Hippocampal formation (tissue), 2 donors: ENCODE measurements at places on chromosomes 5 and 9.
A peak's percentile ranks its signal among the peaks of the same experiment; 100 is the strongest.

DNA sequence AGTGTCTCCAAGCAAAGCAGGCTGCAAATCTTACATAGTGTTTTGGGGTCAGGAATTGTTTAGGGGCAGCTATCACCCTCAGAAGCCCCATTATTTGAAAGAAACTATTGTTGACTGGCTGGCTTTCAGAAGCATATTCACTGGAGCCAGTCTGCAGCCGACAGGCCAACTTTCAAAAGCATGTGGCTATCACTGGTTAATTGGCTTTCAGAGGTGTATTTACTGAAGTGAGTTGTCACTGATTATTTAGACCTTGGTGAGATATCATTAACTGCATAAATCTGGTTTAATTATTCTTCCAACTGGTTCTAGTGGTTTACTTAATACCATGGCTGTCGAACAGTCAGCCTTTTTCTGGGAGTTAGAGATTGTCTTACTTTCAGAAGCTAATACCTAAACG, 247.0 kb downstream of the CWC27 start:
- no peak for DNase-seq

- no peak for DNase-seq
Measured at GRCh38 chr9:115522912-115523311, 405.0 kb upstream of the TNC start.

DNA sequence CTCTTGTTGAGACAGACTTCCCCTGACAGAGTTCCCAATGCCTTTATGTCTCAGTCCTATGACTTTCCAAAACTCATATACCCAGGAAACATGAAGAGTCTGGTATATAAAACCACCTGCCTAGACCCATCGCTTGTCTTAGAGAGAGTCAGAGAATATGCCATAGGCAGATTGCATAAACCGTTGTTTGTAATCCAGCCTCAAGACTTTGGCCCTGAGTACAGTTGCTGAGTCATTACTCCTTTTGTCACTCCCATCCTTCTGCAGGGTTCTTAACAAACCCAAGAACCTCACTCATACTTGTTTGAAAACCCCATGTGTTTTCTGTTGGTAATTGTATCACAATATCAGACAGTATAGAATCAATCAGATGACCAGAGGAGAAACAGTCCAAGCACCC, 616.3 kb downstream of the SLCO4C1 start:
- no peak for DNase-seq

GRCh38 chr9:95696701-95697100, 178.8 kb upstream of the ERCC6L2 start:
- no peak for DNase-seq

DNA sequence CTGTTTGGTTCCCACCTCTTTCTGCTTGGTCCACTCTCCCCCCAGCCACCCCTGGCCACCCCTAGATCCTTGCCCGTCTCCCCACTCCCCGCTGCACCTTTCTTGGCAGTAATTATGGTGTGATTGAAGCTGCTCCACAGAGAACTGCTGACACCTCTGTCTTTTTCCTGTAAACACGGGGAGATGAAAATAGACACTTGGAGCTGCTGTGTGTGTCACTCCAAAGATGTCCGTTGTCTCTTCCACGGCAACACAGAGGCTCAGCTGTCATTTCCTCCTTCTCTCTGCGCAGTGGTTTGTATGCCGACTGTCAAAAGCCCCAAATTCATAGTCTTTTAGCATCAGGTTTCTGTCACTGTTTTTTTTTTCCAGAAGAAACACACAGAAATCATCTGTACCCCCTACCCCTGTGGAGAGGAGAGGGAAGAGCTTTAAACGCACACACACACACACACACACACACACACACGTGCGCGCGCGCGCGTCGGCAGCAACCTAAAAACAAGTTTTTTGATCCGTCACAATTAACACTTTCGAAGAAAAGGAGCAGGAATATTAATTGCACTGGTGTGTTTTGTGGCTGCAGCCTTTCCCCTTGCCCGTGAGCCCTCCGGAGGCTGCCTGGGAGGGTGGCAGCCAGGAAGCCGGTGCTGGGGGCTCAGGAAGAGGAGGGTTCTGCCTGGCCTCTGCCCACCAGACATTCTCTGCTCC, 39.8 kb downstream of the ASS1 start:
- no peak for DNase-seq

DNA sequence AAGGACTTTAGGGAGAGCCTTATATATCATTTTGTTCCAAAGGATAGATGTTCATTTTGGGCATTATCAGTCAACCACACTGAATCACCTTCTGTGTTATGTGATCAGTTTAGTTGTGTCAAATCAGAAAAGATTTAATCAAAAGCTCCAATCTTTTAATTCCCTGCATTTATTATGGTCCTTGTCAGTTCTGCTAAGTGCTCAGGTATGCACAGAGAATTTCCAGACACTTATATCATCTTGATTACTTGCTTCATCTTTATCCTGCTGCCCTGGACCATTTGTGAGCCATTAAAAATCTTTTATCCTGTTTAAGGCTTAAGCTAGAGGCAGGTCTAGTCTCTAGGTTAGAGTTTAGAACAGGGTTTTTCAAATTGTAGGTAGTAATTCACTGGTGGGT, 179.1 kb downstream of the CWC27 start:
- no peak for DNase-seq

DNA sequence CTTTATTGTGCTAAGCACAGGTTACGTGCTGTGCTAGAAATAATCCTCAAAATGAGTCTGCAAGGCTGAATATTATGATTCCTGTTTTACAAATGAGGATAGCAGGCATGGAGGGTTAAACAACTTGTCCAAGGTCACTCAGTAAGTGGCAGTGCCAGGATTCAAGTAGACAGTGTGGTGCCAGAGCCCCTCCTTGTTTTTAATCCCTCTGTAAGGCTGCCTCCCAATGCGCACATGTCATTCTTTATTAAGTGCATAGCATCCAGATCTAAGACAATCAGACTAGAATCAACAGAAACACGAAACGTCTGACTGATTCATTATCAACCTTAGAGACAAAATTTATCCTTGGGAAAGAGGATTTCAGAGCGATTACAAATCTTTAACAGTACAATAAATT, 199.6 kb downstream of the SMARCA2 start:
- no peak for DNase-seq

DNA sequence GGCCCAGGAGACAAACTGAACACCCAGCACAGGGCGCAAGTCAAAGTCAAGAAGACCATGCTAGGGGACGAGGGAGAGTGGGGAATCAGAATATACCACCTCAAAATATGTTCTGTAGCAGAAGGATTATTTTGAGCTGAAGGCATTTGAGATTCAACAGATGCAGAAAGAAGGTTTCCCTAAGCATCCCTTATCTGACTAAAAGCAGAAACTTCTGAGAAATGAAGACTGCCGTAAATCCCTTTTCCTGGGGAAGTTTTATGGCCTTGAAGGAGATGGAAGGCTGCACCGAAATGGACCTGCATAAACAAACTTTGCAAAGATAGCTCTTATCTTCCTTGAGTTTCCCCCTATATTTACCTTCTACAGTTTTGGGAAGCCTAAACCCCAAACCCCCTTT, 72.8 kb downstream of the PTTG1 start:
- no peak for DNase-seq

GRCh38 chr5:145801195-145801594, 33.9 kb downstream of the PRELID2 start:
- no peak for DNase-seq

DNA sequence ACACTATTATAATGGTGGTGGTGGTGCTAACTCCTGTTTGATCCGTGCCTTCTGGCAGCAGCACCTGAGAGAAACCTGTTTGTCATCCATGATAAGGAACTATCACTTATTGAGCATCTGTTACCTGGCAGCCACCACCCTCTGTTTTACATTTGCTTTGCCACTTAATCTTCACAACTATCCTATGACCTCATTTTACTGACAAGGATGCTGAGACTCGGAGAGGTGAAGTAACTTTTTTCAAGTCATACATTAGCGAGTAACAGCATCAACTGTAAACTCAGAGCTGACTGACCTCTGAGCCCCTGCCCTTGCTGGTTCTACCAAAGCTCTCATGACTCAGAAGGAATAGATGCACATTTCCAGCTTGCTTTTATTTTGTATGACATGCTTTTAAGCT, 81.1 kb downstream of the EGFLAM start:
- no peak for DNase-seq

- DNase-seq: no peak
Measured at GRCh38 chr9:115192280-115192679, 74.3 kb upstream of the TNC start.

GRCh38 chr9:124500028-124500795, 7.0 kb downstream of the NR5A1 start:
- DNase-seq: no peak

GRCh38 chr5:151772029-151772845, 483 bp downstream of the G3BP1 start:
- peak; percentile 54 for DNase-seq

DNA sequence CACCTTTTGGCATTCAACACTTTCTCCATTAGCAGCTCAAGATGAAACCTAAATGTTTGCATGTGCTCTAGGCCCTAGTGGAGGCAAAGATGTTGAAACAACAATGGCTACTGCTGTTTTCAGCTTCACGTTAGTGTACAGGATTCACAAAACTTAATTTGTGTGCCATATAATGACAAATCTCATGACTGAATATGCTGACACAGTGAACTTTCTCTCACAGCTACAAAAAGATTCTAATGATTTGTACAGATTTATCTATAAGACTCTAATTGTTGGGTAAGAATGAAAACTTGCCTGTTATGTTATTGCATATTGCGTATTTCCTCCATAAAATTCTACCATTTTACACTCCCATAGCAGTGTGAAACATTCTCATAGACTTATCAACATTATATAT, 97.5 kb downstream of the CETN3 start:
- no peak for DNase-seq

- no peak for DNase-seq
Measured at GRCh38 chr9:35226651-35227050, 64.8 kb downstream of the UNC13B start.

DNA sequence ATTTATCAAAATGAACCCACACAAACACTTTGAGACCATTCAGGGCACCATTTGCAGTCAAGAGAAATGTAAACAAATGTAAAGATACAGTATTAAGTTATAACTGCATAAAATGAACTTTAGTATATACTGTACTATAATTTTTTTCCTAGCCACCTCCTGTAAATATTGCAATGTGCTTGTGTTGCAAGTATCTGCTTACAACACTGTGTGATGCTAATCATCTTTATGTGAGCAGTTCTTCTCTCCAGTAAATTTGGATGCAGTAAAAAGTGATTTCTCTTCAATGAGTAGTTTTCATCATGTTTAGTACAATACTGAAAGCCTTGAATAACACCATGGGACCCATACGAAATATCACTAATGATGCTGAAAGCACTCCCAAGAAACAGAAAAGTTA, 9.4 kb downstream of the G3BP1 start:
- DNase-seq: no peak

- no peak for DNase-seq
Measured at GRCh38 chr9:113219186-113219936, 1.7 kb downstream of the FKBP15 start.

GRCh38 chr9:5832071-5832537, 813 bp downstream of the ERMP1 start:
- no peak for DNase-seq

DNA sequence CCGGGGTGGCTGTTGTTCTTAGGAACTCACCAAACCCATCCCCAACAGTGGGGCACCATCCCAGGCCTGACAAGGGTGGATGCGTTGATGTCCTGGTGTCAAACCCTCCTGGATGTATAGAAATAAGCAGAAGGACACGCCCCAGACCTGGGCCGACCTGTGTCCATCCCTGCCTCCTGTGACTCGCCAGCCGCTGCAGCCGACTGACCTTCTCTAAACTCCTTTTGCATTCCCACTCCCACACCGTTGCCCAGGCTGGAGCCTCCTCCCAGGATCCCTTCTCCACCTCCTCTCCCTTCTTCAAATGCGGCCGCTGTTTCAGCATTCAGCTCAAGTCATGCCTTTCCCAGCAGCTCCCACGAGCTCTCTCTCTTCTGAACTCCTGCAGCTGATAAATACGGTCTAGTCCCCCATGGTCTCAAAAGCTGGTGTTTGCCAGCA, 213.2 kb upstream of the IER5L start:
- DNase-seq: no peak

DNA sequence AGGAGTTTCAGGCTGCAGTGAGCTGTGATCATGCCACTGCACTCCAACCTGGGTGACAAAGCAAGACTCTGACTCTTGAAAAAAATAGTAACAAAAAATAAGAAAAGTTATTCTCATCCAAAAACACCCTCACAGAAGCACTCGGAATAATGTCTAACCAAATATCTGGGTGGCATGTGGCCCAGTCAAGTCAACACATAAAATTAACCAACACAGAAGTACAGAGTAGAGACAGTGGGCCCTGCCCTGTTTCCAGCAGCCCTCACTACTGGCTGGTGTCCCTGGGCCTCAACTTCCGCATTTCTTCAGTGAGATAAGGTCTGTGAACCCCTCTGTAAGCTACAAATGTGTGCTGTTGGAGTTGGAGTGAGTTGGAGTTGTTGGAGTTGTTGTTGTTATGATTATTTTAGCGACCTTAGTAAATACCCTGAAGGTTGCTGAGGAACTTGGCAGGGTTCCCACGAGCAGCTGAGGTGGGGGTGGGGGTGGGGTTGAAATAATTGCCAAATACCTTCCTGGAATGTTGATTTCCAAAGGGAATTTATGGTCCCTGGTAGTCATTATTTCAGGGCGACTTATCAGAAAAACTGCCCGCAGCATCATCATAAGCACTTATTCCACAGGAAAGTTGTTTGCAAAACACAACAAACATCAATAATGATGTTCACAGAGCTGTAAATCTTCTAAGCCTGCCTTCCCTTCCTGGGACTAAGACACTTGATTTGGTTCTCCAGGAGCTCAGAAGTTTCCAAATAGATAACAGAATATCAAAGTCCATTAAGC, 30.2 kb downstream of the C5orf15 start:
- no peak for DNase-seq

DNA sequence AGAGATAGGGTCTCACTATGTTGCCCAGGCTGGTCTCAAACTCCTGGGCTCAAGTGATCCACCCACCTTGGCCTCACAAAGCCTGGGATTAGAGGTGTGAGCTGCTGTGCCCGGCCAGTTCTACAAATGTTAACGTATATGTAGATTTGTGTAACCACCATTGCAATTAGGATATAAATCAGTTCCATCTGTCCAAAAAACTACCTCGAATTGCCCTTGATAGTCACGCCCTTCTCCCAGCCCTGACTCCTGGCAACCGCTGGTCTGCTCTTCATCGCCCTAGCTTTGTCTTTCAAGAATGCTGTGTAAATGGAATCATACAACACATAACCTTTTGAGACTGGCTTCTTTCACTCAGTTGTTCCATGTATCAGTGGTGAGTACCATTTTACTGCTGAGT, 46.1 kb upstream of the PPARGC1B start:
- no peak for DNase-seq

DNA sequence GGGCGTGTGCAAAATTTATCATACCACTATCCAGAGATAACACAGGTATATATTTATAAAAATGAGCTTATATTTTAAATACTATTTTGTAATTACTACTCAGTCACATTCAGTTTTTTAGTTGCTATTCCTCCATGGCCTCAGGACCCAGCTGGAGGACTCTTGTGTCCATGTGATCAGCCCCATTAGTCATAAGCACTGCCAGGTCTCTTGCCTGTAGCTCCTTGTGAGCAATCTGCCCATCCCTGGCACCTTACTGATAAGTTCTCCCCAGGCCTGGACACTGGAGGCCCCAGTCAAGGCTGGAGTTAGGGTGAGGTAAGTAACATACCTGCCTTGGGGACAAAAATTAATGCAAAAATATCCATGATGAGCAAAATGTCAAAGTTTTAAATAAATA, 29.5 kb upstream of the ADRB2 start:
- DNase-seq: no peak

- no peak for DNase-seq
Measured at GRCh38 chr5:117326997-117327396, 752.4 kb upstream of the SEMA6A start.
